ENCODE measurements at places on chromosomes 2 and 18.

- DNase-seq, result no peak
These were observed 282.9 kb upstream of the KCNH7 start for GRCh38 chr2:163121483-163121882.

DNA sequence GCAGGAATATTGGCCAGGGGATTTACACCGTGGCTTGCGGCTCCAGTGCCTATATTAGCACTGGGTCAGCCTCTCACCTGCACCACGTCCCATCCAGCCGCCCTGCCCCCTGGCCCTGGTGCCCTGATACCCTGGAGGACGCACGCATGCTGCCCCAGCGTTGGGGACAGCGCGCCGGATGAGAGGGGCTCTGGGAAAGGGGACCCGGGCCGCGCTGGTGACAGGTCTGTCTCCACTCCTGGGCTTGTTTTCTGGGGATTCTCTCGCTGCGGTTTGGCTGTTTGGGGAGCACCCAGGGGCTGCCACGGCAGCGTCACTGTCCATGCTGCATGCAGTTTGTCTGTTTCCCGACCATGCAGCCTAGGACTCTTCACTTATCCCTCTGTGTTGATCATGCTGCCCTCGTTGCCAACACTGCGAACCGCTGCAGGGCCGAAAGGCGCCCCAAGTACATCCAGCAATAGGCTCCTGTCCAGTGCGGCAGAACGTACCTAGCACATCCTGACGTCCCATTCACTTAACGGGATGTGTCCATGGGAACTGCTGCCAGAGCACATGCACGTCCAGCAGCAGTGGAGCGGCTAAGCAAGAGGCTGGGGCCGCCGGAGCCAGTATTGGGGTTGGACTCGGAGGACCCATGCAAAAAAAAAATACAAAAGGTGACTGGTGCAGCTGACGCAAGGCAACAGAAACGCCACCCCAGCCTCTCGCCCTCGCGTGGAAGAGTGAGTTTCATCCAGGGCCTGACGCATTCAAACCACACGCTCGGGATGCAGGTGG is 115.5 kb upstream of the PXDN start:
- DNase-seq, result no peak

DNA sequence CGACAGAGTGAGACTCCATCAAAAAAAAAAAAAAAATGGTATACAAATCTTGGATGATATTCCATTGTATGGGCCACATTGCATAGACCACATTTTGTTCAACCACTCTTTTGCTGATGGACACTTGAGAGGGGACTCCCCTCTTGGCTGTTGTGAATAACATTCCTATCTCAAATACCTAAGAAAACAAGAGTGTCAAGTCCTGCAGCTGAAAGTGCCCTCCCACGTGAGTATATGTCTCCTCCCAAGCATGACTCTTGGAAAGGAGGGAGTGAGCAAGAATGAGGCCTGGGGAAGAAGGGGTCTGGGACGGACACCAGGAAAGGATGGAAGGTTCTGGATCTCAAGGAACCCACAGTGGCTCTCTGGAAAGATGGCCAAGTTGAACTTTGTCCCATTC is 36.0 kb upstream of the NPAS2 start:
- DNase-seq, result no peak

- DNase-seq, result no peak
These were observed 187.6 kb downstream of the MREG start for GRCh38 chr2:215825707-215826106.

DNA sequence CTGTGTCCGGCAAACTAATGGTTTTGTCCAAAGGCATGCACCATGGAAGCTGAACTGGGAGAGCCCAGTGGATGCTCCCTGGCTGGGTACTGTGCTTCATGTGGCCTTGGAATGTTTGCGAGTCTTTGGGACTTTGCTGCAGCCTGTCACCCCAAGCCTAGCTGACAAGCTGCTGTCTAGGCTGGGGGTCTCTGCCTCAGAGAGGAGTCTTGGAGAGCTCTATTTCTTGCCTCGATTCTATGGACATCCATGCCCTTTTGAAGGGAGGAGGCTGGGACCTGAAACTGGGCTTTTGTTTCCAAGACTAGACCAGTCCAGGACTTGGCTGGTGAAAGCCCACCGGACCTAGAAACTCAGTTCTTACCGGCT is 1.7 kb downstream of the MARS2 start:
- no peak for DNase-seq

DNA sequence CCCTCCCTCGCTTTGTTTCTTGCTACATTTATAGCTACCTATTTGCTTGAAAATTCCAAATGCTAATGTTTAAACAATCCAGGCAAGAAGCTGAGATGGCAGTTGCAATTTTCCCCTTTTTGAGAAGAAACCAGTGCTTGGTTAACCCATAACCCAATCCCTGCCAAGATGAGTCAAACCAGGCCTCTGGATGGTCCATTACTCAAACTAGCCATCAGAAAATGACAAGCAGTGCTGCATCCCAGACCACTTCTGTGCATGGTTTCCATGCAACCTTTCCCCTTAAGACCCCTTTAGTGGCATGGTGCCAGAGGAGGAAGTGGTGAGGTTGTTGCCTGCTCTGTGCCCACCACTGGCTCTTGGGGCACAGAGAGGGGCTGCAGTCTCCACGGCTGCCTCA is 131.2 kb upstream of the RMP24 start:
- DNase-seq, result no peak

DNA sequence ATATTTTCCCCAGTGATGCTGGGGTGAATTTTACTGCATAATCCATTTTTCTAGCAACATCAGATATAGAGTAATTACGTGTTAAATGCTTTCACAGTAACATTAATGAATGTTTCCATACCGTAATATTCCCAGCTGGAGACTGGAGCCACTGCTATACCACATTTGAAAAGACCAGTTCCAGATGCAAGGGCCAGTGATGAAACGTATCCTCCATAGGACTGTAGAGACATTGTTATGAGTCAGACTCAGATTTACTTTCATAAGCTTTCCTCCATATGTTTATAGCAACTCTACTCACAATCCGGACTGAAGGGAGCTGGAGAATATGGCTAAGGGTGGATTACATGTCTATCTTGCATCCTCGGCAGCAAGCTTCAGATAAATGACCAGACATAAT is 22.7 kb upstream of the GCG start:
- no peak for DNase-seq

GRCh38 chr2:28621172-28622100 is 125.6 kb downstream of the PLB1 start:
- peak; percentile 75 for DNase-seq

GRCh38 chr2:174135981-174136380 is 112.4 kb downstream of the OLA1 start:
- DNase-seq, result no peak

- peak; percentile 76 for DNase-seq
These were observed 32.5 kb upstream of the IL1RL1 start for GRCh38 chr2:102278720-102279390.

DNA sequence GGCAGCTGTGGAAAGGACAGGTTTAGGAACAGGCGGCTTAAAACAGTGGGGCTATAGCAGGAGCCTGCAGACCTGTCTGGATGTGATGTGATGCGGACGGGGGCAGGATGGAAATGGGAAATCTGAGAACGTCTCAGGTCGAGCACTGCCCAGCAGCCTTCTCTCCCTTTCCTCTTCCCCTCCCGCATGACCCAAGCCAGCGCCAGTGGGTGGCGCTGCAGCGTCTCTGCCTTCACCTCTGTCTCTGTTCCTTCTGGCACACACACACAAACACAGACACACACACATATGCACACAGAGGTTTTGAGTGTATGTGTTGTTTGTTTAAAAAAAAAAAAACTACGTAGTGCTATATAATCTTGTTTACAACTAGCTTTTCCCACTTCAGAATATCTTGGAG is 82.0 kb upstream of the SLC66A3 start:
- no peak for DNase-seq

GRCh38 chr2:68643011-68643873 is at the start of gene PROKR1:
Gene PROKR1, plus strand, starts transcription at chr2:68643579. Its CDS starts 2,243 bp downstream, at chr2:68645822.
- DNase-seq, result no peak

- DNase-seq, result peak; percentile 65
These were observed 12.4 kb upstream of the GMCL1 start for GRCh38 chr2:69816923-69817542.

DNA sequence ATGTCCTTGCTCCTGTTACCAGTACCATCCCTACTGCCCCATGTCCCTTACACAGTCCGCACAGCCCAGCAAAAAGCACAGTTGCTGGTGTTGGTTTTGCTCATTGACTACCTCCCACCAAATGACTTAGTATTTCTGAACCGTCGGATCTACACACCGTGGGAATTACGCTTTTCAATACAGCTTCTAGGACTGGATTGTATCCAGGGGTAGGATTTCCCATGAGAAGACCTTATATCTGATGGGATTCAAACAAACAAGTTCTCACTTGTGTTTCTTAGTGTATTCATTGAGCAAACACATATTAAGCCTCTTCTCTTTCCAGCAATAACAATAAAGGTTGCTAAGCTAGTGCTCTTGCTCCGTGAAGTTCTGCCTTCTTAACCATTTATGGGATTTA is 25.8 kb downstream of the TRAPPC12 start:
- DNase-seq, result no peak

- no peak for DNase-seq
These were observed 72.6 kb downstream of the EPAS1 start for GRCh38 chr2:46369783-46370182.

DNA sequence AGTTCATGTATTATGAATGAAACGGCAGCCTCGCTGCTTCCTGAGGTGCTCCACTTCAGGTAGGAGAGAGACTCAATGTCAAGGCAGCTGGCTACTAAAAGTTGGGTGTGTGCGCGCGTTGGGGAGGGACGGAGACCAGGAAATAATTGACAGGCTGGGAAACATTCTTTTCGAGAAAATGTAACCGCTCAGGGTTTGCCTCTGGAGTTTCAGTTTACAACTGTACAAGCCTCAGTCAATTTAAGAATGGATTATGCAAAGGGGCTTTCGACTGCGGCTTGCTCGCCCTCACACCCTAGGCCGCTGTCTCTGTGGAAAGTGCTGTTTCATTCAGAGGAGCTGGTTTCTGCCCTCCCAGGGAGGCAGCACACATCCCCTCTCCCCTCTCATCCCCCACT is 4.4 kb upstream of the SPRED2 start:
- no peak for DNase-seq

DNA sequence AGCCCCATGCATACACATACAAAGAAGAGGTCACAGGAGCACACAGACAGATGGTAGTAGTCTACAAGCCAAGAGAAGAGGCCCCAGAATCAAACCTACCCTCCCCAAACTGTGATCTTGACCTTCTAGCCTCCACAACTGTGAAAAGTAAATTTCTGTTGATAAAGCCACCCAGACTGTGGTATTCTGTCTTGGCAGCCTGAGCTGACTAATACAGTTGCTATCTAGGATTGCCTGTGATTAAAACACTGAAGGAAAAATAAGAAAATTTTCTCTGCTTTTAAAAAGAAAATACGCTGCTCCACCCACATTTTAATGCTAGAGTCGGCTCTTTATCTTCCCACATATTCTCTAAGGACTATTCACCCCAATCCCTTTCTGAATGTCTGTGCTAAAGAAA is 143.7 kb upstream of the TMEM200C start:
- no peak for DNase-seq

- DNase-seq, result no peak
These were observed 280.5 kb downstream of the NRXN1 start for GRCh38 chr2:50751311-50752031.

- DNase-seq, result no peak
These were observed 59.9 kb downstream of the BIN1 start for GRCh38 chr2:127047054-127047453.

- no peak for DNase-seq
These were observed 4.5 kb downstream of the RPL37A start for GRCh38 chr2:216503159-216503629.

- DNase-seq, result no peak
These were observed 55.4 kb upstream of the THOC1 start for GRCh38 chr18:323253-323622.

DNA sequence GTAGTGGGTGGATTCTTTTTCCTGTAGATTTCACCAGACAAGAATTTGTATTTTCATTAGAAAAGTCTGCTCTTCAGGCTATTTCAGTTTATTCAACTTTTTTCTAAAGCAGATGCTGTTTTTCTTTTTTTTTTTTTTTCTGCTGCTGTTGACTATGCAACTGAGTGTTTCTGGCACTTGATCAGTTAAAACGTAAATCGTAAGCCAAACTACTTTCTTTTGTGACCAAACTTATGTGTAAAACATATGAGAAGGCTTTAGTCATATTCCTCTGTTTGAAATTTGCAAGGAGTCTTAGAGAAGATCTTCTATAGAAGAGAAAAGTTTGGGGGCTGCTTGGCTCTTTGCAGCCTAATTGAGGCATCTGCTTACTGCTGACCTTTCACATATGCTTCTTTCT is 170.1 kb downstream of the PARD3B start:
- no peak for DNase-seq

DNA sequence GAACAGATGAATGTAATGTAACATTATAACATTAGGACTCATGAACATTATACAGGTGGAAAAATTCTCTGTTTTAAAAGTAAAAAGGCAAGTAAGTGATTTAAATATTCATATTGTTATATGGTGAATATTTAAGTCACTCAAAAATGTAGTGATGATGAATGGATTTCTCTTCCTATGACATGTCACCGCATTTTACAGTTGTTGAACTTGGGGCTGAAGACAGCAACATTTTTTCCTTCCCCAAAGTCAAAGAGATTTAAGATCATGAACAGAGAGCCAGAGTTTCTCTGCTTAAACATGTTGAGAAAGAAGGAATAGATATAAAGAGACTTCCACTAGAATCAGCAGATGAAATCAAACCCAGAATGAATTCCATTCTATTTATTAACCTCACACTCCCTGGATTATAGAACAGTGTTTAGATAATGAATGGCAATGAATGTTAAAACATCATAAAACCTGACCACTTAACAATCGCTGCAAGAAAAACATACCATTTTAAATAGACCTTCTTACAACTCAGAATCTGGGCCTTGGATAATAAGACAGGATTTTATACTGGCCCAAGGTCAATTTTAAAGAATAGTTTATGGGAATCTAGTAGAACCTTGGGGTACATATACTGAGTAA is 163.6 kb upstream of the SIX2 start:
- DNase-seq, result no peak

DNA sequence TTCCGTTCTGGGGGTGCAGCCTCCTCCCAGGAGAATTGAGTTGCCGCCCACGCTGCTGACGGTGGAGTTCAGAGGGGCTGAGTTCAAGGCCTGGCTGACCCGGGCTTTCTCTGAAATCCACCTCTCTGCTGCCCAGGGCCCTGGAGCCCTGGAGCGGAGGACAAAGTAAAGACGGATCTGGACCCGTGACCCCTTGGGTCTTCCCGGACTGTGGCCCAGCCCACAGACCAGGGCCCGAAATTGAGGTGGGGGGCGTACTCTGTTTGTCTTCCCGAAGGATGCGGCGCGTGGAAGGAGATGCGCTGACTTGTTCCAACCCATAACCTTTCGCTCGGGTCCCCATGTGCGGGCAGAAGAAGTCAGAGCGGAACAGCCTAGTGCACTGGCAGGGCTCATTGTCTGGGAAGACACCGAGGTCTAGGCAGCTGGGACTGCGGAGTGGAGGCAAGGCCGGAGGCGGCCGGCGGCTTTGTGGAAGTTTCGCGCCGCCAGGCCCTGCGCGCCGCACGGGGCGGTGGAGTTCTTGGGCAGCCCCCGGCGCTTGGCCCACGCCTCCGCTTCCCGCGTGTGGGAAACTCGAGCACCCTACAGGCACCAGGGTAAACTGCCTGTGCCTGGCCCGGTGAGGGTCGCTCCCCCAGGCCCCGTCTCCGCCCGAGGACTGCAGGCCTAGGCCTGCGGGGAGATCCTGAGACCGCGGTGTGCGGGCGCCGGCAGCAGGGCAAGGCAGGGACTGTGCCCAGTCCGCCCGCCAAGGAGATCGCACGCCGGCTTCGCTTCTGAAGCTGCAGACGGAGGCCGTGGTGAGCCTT is 9.8 kb downstream of the POU3F3 start:
- no peak for DNase-seq

- DNase-seq, result no peak
These were observed 34.6 kb upstream of the TMEM17 start for GRCh38 chr2:62540408-62541168.

- DNase-seq, result no peak
These were observed 3.1 kb downstream of the DLX1 start for GRCh38 chr2:172088245-172089004.

Measured in gastrocnemius medialis (tissue), 4 donors.